ENCODE measurements at places on chromosomes 3 and 15.

DNA sequence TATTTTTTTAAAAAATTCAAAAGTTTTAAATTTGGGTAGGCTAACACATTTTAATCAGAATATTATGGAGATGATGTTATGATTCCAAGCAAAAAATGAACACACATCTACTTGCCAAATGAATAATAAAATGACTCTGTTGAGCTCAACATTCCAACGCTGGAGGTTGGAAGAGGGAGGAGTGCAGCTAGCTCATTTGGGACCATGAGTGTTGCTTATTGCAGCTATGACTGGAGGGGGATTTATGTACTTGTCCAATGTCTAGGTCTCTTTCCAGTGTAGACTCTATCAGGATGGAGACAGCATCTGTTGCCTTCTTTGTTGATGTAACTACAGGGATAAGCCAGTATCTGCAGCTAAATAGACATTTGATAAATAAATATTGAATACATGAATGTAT lies 310.6 kb downstream of the CACNA2D3 start:
- no peak for DNase-seq

GRCh38 chr3:25784971-25785370 lies 1.7 kb upstream of the NGLY1 start:
- no peak for DNase-seq

- DNase-seq, result no peak
Measured at GRCh38 chr15:68510558-68510957, 68.2 kb upstream of the CORO2B start.

DNA sequence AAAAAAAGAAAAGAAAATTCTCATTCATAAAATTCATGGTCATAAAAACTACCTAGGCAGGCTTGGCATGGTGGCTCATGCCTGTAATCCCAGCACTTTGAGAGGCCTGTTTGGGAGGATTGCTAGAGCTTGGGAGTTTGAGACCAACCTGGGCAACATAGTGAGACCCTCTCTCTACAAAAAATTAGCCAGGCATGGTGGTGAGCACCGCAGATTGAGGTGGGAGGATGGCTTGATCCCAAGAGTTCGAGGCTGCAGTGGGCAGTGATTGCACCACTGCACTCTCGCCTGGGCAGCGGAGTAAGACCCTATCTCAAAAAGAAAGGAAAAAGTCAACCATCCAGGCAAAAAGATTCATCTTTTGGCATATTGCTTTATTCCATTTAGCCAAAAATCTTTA lies 58.5 kb downstream of the MEIS2 start:
- DNase-seq, result no peak

DNA sequence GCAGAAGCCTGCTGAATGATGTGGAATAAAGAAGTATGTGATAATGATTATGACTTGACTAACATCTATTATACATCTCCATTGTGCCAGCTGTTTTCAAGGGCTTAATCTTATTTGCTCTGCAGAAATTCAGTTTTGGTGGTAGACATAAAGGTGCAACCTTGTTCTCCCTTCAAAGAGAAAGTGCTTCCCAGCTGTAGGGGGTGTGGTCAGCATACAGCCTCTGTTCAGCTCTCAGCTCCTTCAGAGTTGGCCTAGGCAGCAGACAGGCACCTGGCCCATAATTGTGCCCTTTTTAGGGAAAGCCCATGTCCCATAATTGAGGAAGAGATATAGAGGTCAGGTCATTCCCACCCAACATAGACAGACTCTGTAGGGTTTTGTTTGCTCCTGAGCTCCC lies 104.3 kb upstream of the EOMES start:
- no peak for DNase-seq

DNA sequence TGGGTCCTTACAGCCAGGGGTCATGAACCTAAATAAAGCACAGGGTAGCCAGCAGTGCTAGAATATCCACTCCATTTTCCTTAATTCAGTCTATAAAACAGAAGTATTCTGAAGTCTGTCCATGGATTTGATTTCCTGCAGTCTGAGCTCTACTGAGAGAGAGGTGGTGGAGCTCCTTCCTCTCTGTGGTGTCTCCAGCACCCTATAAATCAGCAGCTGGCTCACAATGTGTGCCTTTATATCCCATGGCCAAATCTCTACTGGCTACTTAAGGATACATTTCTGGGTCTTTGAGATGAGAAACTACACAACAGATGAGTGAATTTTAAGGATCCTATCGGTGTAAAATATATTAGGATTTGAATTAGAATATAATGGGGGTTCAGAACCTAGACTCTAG lies 339.9 kb upstream of the RBMS3 start:
- no peak for DNase-seq

DNA sequence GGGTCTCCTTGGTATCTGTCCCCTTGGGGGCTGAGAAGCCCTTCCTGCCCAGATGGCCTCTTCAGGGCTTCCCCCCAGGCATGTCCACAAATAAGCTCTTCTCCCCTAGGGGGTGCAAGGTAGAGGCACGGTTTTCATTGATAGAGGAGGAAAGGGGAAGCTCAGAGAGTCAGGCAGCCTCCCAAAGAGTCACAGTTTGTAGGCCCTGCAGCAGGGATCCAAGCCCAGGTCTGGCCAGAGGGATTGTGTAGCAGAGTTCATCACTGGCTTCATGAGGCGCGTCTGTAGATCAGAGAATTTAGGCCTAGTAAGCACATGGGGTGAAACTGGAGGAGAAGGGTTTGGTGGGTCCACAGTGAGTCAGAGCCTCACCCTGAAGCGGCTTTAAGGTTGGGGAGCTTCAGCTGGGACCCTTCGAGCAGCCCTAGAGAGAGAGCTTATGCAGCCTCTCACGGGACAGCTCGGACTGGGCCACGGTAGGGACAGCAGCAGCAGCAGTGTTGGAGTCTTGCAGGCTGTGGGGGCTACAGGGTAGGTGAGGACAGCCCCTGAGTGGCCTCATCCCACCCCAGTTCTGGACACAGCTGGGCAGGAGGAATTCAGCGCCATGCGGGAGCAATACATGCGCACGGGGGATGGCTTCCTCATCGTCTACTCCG lies 37.5 kb upstream of the ESYT3 start:
- no peak for DNase-seq

DNA sequence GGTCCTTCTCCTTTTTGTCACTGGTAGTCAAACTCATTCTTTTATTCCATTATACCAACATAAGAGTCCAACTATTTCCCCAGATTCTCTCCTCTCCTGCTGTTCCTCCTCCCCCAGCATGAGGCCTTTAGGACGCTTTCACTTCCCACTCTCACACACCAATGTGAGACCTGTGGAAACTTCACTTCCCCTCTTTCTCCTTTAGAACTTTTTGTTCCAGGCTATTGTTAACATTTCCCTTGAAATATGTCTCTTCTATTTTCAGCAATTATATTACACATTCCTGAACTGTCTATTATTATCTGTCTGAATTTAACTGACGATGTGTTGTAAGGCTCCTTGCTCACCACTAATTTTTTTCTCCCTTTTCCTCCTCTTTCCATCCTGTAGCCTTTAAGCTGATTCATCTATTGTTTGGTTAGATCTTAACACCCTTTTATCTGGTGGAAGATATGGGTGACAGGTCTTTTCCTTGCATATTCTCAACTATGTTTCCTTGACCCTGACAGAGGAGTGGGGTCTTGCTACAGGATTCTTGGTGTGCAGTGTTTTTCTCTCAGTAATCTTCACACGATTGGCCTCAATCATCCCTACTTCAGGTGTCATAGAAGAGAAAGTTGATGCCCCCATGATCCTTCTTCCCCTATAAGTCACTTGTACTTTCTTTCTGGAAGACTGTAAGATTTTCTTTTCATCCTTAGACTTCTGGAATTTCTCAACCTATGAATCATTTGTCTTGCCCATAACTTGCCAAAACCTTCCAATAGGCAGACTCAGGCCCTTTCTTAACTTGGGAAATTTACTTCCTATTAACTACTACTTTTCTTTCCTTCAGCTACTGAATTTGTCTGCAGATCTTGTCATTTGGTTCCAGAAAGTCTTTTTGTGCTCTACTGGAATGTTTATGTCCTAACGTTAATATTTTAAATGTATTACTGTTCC lies 5.9 kb downstream of the CYP19A1 start:
- DNase-seq, result peak; percentile 80

DNA sequence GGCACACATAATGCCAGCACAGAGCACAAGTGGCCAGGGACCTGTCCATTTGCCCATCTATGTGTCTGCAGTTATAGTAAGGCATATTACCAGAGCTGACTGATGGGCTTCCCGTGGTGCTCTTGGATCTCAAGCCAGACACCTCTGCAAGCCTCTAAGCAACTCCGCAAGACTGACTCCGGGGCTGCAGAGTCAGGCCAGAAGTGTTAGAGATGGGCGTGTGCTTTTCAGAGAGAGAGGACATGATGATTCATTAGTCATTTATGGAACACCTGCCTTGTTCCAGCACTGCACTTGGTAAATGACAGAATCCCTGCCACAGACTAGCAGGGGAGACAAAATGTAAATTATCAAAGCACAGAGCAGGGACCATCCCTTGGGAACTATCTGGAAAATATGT lies 559.0 kb downstream of the PDCD6IP start:
- no peak for DNase-seq

DNA sequence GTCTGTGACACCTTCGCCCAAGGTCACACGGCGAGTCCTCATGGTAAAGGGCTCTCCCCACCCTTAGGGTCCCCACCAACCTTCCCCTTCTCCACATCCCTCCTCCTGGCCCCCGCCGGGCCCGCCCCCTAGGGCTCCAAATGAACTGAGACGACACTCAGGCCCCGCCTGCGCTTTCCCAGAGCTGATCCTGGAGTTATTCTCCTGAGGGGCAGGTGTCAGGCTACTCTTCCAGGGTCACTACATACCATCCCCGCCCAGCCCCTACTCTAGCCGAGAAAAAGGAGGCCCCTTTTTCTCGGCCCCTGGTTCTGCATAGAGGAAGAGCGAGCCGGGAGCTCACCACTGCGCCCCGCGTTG lies 292 bp downstream of the USP4 start:
- DNase-seq, result no peak

DNA sequence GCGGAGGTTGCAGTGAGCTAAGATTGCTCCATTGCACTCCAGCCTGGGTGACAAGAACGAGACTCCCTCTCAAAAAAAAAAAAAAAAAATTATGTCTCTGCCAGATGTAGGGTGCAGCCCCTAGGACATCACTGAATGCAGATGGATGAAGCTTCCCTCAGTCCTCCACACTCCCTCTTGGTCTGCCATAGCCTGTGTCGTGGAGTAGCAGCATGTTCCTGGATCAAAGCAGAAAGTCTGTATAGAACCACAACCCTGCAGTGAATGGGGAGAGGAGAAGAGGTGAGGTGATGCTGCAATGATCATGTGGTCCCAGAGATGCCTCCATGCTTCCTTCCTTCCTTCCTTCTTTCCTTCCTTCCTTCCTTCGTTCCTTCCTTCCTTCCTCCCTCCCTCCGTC lies 15.3 kb upstream of the LAMB2 start:
- no peak for DNase-seq

- peak; percentile 70 for DNase-seq
Measured at GRCh38 chr3:4980229-4981203, 1.3 kb downstream of the BHLHE40 start.

DNA sequence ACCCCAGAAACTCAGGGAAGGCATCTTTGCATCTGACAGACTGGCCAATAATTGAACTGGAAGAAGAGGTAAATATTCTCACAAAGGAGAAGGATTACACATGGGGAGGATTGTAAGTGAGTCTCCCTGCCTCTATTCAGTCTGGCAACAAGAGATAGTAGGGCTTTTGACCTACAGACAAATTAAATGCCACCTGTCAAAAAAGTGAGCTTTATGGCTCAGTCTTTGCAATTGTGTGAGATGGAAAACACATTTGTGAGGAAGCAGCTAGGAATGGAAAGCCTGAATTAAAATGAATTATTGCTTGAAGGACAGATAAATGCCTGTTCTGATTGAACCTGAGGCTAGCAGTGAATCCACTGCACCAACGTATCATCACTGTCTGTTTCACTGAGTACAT lies 173.3 kb upstream of the GOLIM4 start:
- DNase-seq, result no peak

- DNase-seq, result peak; percentile 80
Measured at GRCh38 chr3:19931180-19931692, 2.8 kb downstream of the EFHB start.

GRCh38 chr3:192382861-192383260 lies 344.5 kb downstream of the FGF12 start:
- DNase-seq, result no peak

All from pons (tissue), 1 donor.